ENCODE measurements at places on chromosomes 1 and 21.

- DNase-seq: no peak
These were observed 70.2 kb downstream of the UCK2 start for GRCh38 chr1:165897326-165898303.

DNA sequence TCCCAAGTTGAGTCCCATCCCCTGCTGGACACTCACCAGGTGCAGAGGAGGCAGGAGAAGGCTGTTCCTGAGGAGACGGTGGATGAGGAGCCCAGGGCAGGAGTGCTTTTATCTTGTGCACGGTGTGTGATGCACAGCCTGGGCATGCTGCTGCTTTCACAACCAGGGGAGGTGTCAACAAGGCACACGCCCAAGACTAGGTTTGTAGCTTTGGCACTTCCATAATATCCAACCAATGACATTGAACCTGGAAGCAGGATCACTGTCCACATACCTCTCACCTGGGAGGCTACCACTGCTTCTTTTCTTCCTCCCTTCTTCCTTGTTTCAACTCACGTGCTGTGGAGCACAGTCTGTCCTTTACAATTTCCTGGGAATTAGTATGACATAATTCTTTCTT, at the start of gene LCE3D:
LCE3D (minus strand) TSS at position 84 of the 400 bp plus-strand sequence. CDS start 580 bp downstream, outside the sequence.
- DNase-seq: no peak

DNA sequence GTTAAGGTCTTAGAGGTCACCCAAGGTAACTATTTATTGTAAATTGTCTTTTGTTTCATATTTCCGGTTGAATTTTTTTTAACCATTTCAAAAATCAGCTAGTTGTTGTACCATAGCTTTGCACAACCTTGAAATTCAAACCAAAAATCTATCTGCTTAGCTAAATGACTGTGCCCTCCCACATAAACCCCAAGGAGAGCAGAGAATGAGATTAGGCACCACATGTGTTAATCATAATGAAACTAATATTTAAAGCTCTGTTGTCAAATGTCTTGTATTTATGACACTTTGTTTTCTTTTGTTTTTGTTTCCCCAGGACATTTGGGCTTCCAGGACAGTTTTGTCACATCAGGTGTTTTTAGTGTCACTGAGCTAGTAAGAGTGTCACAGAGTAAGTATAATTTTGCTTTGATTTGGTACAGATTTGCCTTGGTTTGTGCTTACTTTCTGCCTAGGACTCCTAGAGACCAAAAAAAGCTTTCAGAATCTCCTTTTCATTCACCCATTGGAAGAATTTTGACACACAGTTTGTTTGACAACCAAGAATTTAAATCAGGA, 249.9 kb downstream of the NFIA start:
- DNase-seq: no peak

GRCh38 chr1:25049190-25049589, 119.1 kb upstream of the RUNX3 start:
- DNase-seq: no peak

GRCh38 chr1:245311887-245312536, 157.2 kb downstream of the KIF26B start:
- no peak for DNase-seq

DNA sequence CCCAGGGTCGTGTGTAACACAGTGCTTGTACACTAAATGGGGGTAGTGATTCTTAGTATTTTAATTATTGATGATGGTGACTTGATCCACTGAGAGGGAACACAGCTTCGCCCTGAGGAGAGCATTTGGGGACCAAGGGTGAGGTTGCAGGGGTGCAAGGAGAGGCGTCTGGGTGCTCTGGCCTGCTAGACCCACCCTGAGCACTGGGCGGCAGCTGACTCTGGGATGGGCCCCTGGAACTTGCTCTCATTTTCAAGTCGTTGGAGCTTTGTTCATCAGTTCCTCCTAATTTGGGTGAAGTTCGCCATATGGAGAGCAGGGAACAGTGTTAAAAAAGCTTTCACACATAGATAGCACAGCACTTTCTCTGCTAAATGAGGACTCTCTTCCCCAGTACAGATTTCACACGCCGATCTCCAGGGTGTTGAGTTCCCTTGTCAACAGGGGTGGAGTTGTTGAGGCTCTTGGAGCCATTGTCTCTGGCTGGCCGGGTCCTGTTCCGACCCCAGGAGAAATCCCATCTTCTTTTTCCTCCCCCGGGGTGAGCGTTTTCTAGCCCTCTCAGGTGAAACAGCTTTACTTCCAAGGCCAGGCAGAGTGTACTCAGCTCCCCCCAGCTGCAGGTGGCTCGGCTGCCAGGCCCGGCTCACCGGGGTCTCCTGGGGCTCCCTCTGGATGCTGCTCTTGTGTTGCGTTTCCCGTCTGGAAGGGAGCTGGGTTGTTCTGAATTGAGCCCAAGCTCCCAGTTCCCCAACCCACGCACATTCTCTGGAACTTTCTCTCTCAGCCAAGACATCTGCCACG, 367.4 kb downstream of the RPS6KC1 start:
- no peak for DNase-seq

- DNase-seq: no peak
These were observed 1.7 kb downstream of the WNT9A start for GRCh38 chr1:227945891-227946623.

- DNase-seq: no peak
These were observed 10.0 kb downstream of the NCF2 start for GRCh38 chr1:183580281-183580682.

GRCh38 chr1:7374563-7375160, 396.4 kb upstream of the VAMP3 start:
- no peak for DNase-seq
